Substantia nigra (tissue), 51 donors: ENCODE measurements at places on chromosomes 7 and 10.
A peak's percentile ranks its signal among the peaks of the same experiment; 100 is the strongest.

GRCh38 chr7:152014722-152015121 lies 10.8 kb upstream of the GALNT11 start:
- no peak for DNase-seq

- no peak for DNase-seq
Observed at GRCh38 chr7:13986208-13986607, 3.3 kb downstream of the ETV1 start.

DNA sequence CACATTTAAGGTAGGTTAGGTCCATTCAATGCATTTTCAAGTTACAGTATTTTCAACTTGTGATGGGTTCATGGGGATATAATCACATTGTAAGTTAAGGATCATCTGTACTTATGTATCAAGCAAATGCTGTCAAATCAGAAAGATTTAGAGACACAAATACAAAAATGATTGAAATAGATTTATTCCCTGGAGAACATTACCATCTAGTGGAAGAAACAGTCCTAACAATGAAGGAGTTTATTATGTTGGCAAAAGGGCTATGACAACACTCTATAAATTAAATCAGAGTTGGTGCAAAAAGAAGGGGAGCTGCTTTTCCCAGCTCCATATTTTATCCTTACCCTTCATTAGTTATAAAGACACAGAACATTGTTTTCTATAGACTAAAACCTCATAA lies 69.0 kb downstream of the PRSS58 start:
- DNase-seq = no peak

DNA sequence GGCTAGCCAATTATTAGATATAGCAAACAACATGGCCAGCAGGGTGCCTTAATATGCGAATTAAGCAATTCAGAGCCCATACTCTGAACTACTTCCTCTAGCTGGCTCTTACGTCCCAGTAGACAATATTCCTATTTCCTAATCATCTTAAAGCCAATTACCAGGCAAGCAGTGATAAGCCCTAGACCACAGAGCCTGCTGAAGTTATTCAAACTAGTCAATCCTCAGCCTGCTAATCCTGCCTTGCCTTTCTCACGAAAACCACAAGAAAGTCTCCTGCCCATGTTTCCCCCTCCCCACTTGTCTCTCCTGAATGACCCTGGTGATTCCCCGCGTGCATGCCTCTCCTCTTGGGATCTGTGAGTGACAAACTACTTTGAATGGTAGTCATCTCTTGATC lies 86.8 kb upstream of the CACNA2D1 start:
- DNase-seq = no peak

- no peak for DNase-seq
Observed at GRCh38 chr10:7025296-7025695, 385.5 kb downstream of the SFMBT2 start.

DNA sequence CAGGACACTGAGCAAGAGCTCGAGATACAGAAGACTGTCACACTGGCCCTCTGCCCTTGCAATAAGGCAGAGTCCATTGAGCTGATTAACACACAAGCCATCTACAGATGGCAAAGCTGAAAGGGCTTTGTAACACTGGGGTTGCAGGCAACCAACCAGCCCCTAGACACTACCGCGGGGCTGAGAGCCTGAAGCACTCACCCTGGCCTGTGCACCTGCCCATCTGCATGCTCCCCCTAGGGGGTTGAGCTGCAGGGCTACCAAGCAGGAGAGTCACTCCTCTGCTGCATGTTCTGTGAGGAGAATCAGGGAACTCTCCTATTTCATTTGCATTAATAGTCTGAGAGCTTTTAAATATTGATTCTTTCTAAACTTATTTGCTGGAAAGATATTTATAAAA lies 128.1 kb upstream of the VIPR2 start:
- DNase-seq = no peak

DNA sequence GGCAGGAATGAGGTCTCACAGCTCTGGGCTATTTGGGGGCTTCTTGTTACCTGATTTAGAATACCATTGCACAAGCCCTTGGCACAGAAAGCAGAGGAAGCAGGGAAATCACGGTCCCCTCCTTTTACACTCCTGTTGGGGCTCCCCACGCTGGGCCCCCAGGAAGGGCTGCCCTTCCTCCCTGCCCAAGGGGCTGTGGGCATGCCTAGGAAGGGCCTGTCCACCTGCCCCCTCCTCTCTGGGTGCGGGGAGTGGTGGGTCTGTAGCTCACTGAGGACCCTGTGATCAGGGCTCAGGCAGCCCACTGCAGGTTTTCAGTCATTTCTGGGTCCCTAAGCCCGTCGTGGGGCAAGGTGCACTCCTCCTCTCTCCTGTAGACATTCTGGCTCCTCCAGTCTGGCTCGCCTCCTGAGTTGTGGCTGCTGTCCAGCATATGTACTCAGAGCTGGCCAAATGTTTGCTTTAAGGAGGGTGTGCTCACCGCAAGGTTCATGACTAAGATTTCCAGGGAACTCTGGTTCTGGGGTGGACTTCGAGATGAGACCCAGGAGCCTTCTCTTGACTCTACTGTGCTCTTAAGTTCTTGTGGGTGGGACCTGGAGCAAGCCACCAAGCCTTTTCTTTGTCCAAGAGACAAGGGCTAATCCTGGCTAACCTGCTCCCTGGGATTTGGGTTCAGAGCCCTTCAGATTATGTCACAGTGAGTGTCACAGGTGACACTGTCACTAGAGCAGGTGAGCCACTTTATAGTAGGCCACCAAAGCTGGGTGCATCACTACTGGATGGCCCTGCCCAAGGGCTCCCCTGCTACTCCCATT lies 56.0 kb downstream of the TACR2 start:
- DNase-seq = no peak

DNA sequence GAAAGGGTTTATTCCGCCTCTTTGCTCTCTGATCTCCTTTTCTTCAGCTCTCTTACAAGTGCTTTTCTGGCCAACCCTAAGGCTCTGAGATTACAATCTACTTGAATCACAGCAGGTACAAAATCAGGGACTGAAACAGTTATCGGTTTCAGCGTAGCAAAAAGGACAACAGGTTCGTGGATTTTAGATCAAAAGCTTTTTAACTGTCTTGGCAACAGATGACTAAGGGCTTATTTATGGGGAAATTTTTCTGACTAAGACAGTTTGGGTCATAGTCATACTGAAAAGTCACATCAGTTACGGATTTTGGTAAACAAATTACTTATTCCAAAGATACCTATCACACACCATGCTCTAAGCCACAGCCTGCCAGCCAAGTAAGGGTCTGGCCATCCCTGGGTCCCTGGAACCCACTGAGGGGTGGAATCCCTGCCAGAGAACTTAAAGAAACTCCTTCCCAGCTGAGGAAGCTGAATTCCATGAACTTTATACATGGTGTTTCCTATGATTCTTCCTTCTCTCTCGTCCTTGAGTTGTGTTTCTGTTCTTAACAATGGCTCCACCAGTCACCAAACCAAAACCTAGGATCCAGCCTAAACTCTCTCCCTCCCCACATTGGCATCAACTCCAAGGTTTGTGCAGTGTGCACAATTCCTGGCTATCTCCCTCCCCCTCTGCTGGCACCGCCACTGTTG lies 169.3 kb downstream of the FAM107B start:
- DNase-seq = no peak

- no peak for DNase-seq
Observed at GRCh38 chr10:98472196-98472595, 25.5 kb upstream of the HPS1 start.

- no peak for DNase-seq
Observed at GRCh38 chr7:115132096-115132495, 210.2 kb downstream of the MDFIC start.

- DNase-seq = no peak
Observed at GRCh38 chr7:95808396-95808795, 36.0 kb downstream of the DYNC1I1 start.

- no peak for DNase-seq
Observed at GRCh38 chr10:45061982-45062381, 61.3 kb downstream of the ZNF22 start.

DNA sequence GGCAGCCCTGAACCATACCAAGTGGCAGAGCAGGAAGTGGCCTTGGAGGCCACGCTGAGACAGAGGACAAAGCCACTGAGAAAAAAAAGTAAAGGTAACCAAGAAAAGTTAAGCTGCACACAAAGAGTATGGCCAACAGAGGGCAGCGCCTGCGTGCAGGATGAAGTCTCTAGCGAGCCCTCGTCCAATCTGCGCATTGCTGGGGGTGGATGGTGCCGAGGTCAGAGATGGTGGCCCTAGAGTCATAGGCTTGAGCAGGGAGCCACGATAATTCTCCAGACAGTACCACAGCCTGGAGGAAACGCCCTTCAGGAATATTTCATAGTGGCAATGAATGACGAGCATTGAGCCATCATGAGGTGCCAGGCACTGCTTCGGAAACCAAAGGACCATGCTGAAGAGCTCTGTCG lies 9.7 kb downstream of the ATP6V0E2 start:
- DNase-seq = peak; percentile 72

- DNase-seq = no peak
Observed at GRCh38 chr10:80202934-80203834, 2.2 kb downstream of the ANXA11 start.

- DNase-seq = no peak
Observed at GRCh38 chr7:71320916-71321315, 189.0 kb downstream of the GALNT17 start.

DNA sequence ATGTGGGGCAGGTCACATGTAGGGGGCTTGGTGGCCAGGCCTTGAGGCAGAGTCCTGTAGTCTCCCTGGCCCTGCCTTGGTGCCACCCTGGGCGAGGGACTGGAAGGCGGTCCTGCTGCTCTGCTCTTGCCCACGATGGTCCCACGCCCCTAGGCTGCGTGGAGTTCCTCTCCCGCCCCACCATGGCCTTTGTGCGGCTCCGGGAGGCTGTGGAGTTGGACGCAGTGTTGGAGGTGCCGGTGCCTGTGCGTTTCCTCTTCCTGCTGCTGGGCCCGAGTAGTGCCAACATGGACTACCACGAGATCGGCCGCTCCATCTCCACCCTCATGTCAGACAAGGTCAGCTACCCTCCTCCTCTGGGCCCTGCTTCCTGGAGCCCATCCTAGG lies 10.0 kb downstream of the FASTK start:
- no peak for DNase-seq
